H7 (cell line): ENCODE measurements at places on chromosomes 11 and 22.

- no peak for DNase-seq
These were observed 4.8 kb downstream of the SAAL1 start for GRCh38 chr11:18100926-18101656.

GRCh38 chr11:95074792-95075563 lies 8.3 kb downstream of the SRSF8 start:
- no peak for DNase-seq

DNA sequence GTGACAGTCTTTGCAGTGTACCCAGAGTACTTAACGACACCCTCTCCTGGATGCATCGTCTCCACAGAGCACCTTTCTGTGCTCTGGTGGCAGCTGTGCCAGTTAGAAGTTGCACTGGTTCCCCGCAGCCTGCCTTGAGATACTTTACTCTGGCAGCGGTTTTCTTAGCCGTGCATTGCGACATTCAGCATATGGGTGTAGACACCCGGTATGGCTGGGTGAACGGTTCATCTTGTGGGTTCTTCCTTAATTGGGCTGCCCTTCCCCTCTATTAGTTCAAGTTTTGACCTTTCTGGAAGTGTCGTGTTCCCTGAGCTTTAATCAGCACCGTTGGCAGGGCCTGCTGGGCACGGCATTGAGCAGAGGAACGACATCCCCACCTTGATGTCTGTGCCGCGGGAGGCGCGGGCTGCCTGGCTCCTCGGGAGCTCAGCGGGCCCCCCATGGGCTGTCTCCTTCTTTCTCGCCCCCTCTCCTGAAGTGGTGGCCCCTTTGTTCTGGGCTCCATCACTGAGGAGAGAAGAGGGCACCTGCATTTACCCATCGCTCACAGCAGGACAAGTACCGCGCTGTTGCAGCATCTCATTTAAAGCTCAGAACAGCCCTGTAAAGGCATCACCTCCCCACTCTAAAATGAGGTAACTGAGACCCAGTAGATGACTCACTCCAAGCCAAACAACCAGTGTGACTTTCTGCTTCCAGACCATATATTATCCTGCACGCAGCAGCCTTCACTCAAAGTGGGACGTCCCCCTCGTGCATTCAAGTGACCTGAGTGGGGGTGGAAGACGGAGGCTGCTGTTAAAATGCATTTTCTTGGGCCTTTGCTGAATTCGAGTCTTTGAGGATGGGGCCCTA lies 13.3 kb downstream of the FAM83F start:
- no peak for DNase-seq

- DNase-seq: no peak
These were observed 30.3 kb downstream of the NF2 start for GRCh38 chr22:29633514-29634312.
